ENCODE measurements at places on chromosomes 1 and 21.

DNA sequence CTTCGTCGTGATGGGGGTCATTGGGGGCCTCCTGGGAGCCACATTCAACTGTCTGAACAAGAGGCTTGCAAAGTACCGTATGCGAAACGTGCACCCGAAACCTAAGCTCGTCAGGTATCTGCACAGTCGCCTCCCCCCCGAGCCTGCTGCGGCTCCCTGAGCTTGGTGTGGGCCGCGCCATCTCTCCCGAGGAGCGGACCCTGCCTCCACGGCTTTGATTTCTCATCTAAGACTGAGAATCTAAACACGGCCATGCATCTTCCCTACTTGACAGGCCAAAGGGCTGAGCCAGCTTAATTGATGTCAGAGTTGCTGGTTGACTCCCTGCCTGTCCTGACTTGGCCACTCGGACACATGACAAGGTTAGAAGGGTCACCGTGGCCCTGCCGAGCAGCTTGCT, 19.1 kb downstream of the NPPA start:
- no peak for DNase-seq

- DNase-seq = peak; percentile 70
Observed at GRCh38 chr1:234963180-234963903, 165.3 kb downstream of the TOMM20 start.

GRCh38 chr1:36248250-36248894, 24.1 kb downstream of the THRAP3 start:
- DNase-seq = peak; percentile 32

GRCh38 chr1:110634455-110635311, 28.5 kb upstream of the KCNA2 start:
- no peak for DNase-seq

- DNase-seq = no peak
Observed at GRCh38 chr1:87180682-87181081, 148.0 kb upstream of the LMO4 start.

All from fibroblast of skin of left biceps (primary cell).